Stimulated activated CD8-positive, alpha-beta memory T cell treated with anti-CD3 and anti-CD28 coated beads, Interleukin-7, amount 100 ng/mL, for 48 hours (primary cell): ENCODE measurements at places on chromosomes 13 and 19.

- no peak for DNase-seq
Measured at GRCh38 chr13:84705982-84706710, 823.9 kb upstream of the SLITRK1 start.

DNA sequence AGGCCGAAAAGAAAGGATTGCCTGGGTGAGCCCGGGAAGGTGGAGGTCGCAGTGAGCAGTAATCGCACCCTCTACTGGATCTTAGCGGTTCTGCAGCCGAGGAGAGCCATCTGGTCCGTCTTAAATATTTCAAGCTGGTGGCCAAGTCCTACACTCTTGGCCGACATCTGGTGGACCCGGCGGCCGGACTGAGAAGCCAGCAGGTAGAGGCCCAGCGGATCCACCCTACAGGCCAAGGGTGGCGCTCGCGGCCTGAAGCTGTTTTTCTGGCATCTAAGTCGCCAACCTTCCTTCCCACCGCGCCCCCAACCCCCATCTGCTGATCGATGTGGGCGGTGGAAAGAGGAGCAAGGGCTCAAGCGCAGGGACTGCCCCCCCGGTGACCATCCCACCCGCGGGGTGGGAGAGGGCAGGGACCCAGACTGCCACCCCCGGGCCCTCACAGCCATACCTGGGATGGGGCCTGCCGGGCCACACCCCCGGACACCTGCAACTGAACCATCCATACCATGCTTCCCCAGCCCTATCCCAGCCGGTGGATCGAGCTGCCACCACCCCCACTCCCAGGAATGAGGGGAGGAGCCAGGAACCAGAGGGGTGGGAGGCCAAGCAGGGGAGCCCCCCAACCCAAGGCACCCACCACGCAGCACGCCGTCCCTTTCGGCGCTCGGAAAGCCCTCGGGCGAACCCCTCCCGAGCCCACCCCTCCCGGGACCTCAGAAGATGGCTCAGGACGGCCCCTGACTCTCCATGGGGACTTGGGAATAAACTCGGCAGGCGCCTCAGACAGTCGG is 46.3 kb upstream of the ZNF730 start:
- DNase-seq = no peak

GRCh38 chr13:59680429-59681024 is 483.2 kb downstream of the DIAPH3 start:
- no peak for DNase-seq

- DNase-seq = no peak
Measured at GRCh38 chr13:110627761-110628476, 12.6 kb downstream of the NAXD start.

DNA sequence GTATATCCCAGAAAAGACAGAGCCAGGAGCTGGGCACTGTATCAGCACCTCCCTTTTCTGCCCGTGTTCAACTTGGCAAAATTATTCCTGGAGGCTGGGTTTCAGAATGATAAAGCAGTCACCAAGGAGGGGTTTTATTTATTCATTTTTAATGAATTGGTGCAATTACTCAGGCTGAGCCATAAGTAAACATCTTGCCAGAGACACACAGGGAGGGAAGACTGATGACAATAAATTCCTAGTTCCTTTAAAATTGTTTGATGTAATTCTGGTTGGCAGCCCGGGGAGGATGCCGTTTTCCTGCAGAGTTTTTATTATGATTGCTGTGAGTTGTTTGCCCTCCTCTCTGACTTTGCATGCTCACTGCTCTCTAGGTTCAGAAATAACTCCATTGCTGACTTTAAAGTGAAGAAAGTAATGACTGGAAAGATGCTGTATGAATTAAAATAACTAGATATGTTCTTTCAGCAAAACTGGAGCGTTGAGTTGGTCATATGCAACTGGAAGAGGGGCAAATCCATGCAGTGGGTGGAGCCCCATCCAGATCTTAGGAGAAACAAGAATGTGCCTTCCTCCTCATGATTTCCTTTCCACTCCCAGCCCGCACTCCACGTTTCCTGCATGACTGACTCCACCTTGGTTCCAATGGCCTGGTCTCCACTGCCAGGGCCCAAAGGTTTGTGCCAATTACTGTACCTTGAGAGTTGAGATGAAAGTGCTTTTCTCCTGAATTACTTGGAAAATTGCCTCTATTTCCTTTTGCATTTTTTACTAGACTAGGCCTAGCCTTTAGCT is 182.1 kb downstream of the RFC3 start:
- DNase-seq = no peak

GRCh38 chr19:22335716-22336115 is 49.5 kb downstream of the ZNF729 start:
- DNase-seq = no peak

DNA sequence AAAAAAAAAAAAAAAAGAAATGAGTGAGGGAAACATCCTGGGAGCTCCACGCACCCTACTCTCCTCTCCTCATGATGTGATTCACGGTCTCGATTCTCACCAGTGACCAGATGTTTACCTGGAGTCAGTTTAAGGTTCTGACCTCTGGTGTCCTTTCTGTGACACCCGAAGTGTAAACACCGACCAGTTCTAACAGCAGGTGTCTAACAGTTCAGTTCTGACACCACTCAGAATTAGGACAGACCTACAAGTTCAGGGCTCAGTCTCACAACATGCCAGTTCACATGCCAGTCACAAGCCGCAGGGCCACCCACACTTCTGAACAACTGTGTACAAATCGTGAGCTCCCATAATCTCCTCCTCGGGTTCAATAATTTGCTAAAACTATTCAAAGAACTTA is 6.0 kb downstream of the ZNF564 start:
- no peak for DNase-seq

GRCh38 chr13:50932091-50932490 is 22.5 kb downstream of the RNASEH2B start:
- DNase-seq = no peak

GRCh38 chr13:47455626-47456025 is 545.4 kb downstream of the SUCLA2 start:
- no peak for DNase-seq

GRCh38 chr19:2084993-2085720 is 11.0 kb downstream of the MOB3A start:
- peak; percentile 83 for DNase-seq

DNA sequence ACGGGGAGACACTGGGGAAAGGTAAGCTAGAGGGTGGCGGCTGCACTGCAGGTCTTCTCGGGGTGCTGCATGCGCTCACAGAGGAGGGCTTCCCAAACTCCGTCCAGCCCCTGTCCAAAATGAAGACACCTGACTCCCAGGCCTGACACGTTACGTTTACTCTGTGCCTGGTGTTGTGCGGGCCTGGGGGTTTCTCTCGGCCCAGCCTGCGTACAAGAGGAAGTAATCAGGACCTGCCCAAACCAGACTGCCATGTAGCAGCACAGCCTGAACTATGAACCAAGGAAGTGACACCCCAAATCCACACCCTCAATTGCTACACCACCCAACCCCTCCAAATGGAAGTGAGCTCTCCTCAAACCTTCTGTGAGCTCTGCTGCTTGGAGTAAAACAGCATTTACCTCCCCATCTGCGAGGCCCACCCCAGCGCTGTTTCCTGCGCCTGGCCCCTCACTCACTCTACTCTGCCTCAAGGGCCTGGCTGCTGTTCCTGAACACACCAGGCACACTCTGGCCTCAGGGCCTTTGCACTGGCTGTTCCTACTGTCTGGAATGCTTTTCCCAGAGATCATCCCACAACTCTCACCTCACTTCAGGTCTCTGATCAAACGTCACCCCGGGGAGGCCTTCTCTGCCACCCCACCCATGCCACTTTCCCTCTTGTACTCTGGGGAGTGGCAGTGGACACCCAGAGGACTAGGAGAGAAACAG is 3.0 kb downstream of the HSPBP1 start:
- no peak for DNase-seq

DNA sequence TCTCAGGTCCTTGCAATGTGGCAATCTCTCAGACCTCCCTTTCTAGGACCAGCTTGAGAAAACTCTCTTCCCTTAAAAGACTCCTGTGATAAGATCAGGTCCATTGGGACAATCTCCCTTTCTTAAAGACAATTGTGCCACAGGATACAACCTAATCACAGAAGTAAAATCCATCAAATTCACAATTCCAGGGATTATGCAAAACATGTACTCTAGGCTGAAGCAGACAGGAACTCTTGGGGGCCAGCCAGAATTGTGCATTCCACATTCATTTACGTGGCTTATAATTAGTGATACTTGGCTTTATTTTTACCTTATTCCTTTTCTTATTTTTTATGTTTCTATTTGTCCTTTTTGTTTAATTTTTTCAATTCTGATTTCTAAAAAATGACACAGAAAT is 257.9 kb downstream of the KLF12 start:
- no peak for DNase-seq

DNA sequence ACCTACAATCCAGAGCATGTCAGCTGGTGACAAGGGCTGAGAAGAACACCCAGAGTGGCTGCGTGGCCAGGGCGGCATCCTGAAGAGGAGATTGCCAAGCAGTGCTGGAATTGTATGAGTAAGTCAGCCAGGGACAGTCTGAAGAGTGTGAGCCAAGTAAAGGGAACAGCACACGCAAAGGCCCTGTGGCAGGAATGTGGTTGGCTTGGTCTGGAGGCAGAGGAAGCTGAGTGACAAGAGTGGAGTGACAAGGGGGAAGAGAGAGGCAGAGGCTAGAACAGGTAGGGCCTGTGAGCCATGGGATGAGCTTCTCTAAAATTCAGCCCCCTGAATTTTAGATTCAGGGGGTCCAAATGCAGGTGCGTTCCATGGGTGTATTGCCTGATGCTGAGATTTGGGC is 53.7 kb upstream of the UQCRFS1 start:
- DNase-seq = no peak

DNA sequence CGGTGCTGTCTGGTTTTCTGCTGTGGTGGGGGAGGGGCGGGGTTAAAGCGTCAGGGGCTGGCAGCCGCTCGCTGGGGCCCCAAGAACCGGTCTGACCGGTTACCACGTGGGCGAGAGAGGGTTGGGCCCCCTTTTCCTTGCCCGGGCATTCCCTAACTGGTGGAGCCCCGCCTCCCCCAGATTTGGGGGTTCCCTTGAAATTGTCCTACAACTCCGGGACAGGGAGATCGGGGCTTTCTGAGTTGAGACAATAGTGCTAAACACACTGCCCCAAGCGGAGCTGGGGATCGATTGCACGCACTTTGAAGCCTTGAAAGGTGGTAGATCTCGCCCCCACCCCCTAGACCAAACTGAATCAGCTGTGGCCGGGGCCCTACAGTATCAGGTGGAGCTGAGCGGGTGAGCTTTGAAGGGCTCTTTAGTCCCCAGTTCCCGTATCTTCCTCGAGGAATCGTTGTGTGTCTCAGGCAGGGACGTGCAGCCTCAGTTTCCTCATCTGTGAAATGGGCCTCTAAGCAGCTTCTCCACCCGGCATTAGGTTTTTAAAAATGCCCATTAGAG is 4.8 kb downstream of the IER2 start:
- DNase-seq = peak; percentile 74

- DNase-seq = no peak
Measured at GRCh38 chr13:107376341-107377125, 808.6 kb upstream of the ARGLU1 start.

DNA sequence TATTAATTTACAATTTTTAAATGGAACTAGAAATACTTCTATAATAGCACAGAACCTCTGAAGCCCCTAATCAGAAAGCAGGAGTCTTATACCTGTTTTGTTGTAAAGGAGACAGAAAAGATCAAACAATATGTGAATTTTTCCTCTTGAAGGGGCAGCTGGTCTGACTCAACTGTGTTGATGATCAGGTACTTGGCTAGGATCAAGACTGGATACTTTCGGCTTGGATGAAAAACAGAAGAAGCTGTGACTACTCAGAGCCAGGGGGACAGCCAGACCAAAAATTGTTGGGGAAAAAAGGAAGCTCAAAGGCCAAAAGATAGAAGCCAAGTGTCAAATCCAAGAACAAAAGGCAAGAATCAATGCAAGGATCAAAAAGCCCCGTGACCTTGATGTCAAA is 195.6 kb downstream of the KCTD12 start:
- no peak for DNase-seq

DNA sequence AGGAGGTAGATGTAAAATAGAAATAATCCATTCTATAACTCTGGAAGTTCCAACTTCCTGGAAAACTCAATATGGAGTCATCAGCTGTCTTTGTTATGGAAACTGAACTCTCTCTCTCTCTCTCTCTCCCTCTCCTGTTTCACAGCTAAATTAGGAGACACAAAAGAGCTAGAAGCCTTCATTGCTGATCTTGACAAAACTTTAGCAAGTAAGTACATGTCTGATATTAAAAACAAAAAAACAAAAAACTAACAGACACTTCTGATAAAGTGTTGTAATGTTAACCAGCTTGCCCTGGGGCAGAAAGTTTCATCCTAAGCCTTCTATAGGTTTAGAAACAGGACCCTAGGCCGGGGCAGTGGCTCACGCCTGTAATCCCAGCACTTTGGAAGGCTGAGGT is 11.3 kb downstream of the RGCC start:
- no peak for DNase-seq

DNA sequence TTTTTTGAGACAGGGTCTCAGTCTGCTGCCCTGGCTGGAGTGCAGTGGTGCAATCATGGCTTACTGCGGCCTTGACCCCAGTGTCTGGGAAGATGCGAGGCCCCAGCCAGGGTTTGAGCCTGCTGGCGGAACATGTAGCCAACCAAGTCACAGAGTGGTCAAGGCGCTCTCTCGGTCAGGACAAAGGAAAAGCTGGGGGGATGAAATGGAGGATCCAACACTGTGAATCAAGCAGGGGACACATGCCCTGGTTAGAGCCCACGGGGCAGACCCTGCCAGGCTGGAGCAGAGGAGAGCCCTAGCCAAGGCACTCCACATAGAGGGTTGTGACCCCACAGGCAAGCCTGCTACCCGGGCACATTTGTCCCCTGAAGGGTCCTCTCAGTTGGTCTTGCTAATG is 10.1 kb downstream of the TUBA3C start:
- DNase-seq = no peak

- DNase-seq = no peak
Measured at GRCh38 chr13:95754069-95754468, 77.1 kb downstream of the DNAJC3 start.

- no peak for DNase-seq
Measured at GRCh38 chr19:6736917-6737283, 480 bp downstream of the GPR108 start.

GRCh38 chr13:60260440-60260839 is 96.7 kb upstream of the DIAPH3 start:
- DNase-seq = no peak

DNA sequence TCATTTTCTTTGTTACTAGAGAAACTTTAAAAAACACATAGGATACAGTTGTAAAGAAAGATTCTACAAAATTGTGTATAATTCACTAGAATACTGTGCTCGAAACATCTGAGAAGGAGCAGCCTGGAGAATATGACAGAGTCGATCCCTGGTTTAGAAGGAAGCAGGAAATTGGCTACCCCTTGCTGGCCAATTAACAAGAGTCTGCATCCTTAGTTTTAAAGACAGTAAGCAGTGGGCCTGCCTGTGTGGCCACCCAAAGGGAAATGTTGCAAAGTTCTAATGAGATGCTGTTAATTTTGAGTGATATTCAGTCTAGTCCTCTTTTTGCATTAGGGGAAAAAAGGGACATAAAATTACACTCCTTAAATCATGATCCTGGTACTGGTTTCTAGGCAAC is 988.6 kb downstream of the PCDH17 start:
- no peak for DNase-seq

GRCh38 chr19:48110350-48110966 is at the start of gene PLA2G4C:
Gene PLA2G4C, minus strand, starts transcription at chr19:48110817. Its CDS starts 4,288 bp downstream, at chr19:48106529.
- DNase-seq = peak; percentile 54

GRCh38 chr13:30294004-30294403 is 13.3 kb downstream of the KATNAL1 start:
- no peak for DNase-seq

- no peak for DNase-seq
Measured at GRCh38 chr13:48220592-48220980, 12.4 kb upstream of the ITM2B start.

GRCh38 chr13:49304356-49304755 is 56.6 kb downstream of the CDADC1 start:
- no peak for DNase-seq

- DNase-seq = no peak
Measured at GRCh38 chr19:17070421-17070820, 4.8 kb downstream of the HAUS8 start.
